ENCODE measurements at places on chromosomes 11 and 22.

DNA sequence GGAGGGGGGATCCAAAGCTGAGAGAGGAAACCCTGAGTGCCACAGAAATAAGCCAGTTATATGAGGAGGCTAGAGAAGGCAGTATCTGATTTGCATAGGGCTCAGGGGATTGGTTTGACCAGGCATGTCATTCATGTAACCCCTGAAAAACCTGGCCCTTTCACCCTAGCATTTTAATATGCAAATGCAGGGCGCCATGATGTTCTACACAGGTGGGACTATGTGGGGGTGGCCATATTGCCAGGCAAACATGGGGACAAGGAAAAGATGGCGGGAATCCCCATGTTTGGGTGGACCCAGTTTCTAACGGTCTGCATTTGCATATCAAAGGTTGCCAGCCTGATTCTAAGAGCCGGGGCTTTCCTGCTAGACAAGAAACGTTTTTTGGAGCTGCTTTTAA, 27.2 kb downstream of the CSF2RB start:
- no peak for DNase-seq

DNA sequence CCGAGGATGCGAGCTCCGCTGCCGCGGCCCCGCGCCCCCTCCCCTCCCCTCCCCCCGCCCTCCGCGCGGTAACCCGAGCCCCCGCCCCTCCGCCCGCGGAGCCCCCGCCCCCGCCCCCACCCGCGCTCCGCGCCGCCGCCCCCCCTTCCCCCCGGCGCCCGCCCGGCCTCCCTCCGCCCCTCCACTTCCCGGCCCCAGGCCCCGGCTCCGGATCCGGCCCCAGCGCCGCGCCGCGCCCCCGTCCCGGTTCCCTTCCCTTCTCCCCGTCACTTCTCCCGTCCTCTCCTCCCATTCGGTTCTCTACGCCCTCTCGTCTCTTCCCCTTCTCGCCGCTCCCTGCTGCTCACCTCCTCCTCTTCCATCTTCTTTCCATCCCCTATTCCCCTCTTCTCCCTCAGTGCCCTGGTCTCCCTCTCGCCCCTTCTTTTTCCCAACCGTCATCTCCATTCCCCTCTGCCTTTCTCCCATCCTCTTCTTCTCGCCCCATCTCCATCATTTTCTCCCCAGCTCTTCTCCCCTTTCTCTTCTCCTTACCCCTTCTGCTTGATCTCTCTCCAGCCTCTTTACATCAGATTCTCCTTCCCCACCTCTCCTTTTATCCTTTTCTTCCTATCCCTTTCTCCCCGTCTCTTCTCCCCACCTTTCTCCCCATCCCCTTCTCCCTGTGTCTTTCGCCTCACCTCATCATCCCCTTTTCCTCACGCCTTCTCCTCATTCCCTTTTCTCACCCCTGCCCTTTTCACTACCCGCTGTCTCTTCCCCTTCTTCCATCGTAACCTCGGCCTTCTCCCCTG, at the start of gene DCHS1:
Gene DCHS1, minus strand, starts transcription at position 20 of the 794 bp plus-strand sequence. CDS start 14,196 bp downstream, outside the sequence.
- no peak for DNase-seq

- DNase-seq = no peak
These were observed 26.2 kb downstream of the FAM83F start for GRCh38 chr22:40020956-40021355.

GRCh38 chr11:57444362-57445121, 15.8 kb upstream of the RTN4RL2 start:
- no peak for DNase-seq

DNA sequence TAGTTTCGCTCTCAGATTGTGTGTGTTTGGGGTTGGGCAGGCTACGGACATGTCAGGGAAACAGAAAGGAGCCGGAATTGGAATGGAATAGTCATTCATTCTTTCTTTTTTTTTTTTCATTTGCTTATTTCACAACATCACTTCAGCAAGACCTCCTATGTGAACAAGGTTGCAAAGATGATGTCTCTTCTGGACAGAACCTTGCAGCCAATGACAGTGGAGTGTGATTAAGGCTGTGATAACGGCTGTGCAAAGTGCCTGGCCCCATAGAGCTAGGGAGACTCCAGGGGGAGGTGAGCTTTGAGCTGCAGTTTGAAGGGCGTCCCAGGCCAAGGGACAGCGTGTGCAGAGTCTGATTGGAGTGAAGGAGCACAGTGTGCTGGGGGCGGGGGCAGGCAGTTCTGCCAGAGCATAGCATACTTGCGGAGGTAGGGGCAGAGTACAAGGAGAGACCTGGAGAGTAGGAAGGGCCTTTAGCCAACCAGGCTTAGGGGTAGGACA, 3.4 kb downstream of the TIGD3 start:
- DNase-seq = no peak

- DNase-seq = no peak
These were observed 7.6 kb downstream of the VPS26B start for GRCh38 chr11:134231958-134232659.

- DNase-seq = no peak
These were observed 1241.6 kb downstream of the TBC1D22A start for GRCh38 chr22:48004038-48004437.

DNA sequence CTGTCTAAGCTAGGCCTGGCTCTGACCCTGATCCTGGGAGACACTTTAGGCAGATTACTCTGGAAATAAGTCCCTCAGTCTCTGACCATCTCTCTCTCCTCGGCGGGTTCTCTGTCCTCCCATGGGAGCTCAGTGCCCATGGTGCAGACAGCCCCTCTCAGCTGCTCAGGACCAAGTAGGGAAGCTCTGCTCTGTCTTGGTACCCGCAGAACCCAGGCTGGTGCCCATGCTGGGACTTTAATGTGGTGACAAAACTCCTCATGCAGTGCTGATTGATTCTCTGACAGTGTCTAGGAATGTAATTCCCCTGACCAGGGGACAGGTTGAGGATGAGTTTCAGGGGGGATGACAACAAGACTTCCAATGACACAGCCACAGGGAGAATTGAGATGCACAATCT, 30.3 kb upstream of the GGTLC2 start:
- no peak for DNase-seq

DNA sequence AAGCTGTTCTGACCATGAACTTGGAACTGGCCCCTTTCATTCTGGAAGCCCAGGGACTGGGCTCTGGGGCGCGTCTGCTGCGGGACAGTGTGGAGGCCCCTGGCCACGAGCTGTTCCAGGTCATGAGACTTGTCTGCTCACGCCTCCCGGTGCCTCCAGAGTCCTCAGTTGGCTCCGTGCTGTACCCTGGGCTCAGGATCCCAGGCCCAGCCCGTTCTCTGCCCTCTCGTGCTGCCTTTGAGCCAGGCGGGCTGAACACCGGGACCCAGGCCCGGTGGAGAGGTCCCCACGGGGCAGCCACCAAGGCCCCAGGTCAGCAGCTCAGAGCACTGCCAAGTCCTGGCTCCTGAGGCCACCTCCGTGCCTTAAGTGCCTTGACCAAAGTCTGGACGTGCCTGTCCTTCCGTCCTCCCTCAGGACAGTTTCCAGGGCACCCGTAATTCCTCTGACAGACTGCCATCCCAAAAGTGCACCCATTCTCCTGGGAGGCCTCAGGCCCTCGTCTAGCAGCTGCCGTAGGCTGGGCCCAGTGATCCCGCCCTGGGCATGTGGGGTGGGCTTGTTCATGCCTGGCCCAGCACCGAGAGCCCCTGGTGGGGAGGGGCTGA, 36.3 kb upstream of the PPARA start:
- DNase-seq = no peak

DNA sequence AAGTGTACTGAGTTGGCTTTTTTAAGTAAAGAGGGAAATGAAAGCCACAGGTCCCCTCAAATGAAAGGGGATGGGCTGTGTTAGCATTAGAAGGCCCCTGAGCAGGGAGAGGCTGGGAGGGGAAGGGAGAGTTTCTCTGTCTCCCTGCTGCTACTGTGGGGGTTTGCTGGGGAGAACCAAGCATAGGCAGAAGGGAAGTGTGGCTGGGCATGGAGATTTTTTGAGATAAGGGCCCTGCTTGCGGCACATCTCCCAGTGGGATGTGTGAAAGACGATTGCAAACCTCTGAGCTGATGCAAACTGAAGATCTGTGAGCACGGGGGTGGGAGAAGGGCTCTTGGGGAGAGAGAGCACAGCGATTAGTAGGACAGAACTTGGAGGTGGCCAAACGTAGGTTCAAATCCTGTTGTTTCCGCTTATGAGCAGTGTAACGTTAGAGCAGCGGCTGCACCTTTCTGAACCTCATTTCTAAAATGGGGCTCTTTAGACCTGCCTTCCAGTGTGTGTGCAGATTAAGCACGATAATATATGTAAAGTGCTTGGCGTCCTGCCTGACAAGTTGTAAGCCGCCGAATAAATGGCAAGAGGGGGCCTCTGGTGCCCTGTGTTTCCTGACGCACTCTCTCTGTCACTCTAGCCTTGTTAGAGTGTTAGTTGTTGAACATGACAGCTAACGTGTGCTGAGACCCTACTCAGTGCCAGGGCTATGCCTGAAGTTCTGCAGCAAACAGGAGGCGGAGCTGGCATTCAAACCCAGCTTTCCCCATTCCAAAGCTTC, 122.3 kb downstream of the GRIK4 start:
- no peak for DNase-seq

- DNase-seq = no peak
These were observed 38.9 kb upstream of the CCDC89 start for GRCh38 chr11:85724748-85725465.

GRCh38 chr22:20116376-20116950, 559 bp downstream of the RANBP1 start:
- DNase-seq = no peak

GRCh38 chr22:46238541-46238940, 11.6 kb downstream of the CDPF1 start:
- no peak for DNase-seq

DNA sequence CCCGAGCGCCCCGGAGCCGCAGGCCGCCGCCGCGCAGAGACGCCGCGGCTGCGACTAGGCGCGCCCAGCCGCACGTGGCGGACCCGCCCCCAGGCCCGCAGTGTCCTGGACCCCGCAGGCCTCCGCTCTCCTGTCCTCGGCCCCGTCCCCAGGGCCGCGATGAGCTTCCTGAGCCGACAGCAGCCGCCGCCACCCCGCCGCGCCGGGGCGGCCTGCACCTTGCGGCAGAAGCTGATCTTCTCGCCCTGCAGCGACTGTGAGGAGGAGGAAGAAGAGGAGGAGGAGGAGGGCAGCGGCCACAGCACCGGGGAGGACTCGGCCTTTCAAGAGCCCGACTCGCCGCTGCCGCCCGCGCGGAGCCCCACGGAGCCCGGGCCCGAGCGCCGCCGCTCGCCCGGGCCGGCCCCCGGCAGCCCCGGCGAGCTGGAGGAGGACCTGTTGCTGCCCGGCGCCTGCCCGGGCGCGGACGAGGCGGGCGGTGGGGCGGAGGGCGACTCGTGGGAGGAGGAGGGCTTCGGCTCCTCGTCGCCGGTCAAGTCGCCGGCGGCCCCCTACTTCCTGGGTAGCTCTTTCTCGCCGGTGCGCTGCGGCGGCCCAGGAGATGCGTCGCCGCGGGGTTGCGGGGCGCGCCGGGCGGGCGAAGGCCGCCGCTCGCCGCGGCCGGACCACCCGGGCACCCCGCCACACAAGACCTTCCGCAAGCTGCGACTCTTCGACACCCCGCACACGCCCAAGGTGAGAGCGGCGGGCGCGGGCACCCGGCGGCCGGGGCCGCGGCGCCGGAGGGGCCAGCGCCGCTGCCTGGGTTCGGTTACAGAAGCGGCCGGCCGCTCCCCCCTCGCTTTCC, 528 bp downstream of the WEE1 start:
- no peak for DNase-seq

GRCh38 chr22:20420157-20420842, 17.3 kb downstream of the SCARF2 start:
- no peak for DNase-seq

All from central memory CD4-positive, alpha-beta T cell (primary cell).